ENCODE measurements at places on chromosomes 6 and 20.

DNA sequence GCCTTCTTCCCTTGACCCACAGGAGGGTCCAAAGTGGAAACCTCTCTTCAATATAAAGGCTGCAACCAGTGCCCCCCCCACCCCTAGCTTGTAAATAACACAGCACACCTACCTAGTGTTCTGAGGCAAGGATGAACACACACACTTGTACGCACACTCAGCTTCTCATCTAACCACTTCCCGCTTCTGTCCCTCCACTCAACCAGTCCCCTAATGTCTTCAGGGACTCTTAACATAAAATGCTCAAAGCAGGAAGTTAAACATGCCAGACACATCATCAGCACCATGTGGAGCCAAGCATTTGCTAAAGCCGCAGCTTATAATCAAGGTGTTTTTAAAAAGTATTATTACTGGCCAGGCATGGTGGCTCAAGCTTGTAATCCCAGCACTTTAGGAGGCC, 35.3 kb downstream of the FOXQ1 start:
- no peak for DNase-seq

DNA sequence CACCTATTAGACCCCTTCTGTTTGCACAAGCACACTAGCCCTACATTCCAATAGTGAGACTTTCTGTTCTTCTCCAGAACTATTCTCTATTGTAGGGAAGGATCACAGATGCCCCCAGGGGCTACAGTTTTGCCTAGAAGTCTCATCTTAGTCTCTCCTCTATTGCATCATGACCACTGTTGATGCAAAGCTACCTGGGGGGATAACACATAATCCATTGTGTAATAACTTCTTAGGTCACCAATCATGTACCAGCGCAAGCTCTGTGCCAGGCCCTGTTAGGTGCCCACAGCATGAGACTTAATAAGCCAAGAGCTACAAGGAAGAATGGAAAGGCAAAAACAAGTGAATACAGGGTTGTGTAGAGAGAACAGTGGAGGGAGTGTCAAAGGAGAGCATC, 98.1 kb upstream of the TNFAIP3 start:
- DNase-seq, result no peak

GRCh38 chr6:35850208-35850607, 45.1 kb downstream of the LHFPL5 start:
- no peak for DNase-seq

DNA sequence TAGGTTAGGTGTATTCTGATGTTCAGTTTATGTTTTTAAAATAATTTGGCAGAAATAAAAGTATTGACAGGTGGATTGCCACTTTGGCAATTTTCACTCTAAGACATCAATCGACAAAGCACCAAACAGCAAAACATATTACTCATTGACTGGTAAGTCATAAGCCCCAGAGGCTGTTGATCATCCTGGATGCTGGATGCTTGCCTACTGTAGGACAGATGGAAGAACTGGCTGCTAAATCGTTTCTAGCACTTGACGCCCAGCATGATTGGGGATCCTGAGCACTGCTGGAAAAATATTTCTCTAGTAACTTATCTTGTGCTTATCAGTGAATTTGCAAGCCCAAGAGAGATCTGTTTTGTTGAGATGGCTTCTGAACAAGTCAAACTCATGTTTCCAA, 1001.9 kb upstream of the FLRT3 start:
- no peak for DNase-seq

GRCh38 chr20:47003223-47003622, 108.6 kb downstream of the EYA2 start:
- peak; percentile 12 for DNase-seq

DNA sequence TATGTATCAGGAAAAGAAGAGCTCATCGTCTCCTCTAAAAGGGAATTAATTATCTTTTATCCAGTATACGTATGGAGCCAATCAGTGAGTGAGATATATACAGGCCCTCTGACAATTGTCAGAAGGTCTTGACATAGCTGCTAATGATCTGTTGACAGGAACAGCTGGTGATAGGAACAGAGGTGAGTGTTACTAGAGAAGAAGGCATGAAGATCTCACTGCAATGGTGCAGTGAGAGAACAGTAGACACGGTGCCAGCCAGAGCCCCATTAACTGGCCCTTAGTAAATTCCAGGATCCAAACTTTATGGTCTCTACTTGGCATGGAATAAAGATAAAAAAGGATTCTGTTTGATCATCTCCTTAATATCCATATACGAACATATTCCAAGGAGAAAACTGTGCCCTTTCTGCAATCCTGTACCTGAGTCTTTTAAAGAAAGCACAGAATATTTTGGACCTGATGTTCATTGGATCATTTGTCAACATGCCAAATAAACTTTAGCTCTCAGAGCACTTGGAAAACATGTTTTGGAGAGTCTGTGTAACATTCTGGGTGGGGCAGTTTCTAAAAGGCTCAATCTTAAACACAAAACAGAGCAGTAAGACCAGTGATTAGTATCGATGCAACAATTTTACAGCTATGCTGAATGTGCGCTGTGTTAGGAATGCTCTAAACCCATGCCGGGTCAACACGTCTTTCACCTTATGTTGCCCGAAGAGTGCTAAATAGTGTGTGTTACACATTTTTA, 135.8 kb upstream of the CITED2 start:
- DNase-seq, result no peak

DNA sequence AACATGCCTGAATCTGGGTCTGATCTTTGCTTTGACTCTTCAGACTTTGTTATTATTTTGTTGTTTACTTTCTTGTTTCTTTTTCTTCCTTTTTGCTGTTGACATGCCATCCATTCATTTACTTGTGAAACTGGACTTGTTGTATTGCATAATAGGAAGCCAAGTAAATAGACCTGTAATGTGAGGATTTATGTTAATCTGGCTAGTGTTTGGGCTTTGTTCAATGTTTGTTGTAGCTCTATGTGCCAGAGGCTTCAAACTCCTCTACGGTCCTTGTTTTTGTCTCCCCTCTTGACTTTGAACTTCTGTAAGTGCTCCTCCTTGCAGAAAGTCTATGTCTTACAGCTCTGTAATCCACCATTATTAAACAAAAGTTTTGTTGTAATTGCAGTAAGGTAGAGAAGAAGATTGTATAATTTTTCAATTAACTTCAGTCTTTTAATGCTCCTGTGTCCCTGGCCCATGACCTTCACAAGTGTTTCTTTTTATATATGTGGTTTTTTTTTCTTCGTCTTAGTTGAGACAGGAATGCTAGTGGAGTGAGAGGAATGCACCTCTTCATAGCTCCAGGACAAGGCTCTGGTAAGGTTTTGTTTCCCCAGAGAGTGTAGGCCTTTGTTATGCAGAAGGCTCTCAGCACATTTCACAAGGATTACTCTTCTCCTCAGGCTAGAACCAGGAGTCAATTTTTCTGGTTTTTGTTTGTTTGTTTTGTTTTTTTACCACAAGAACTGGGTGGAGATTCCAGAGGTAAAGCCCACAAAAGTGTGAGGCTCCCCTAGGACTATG, 1061.8 kb upstream of the CITED2 start:
- no peak for DNase-seq

GRCh38 chr20:35465976-35466375, 10.6 kb downstream of the CEP250 start:
- peak; percentile 78 for DNase-seq

DNA sequence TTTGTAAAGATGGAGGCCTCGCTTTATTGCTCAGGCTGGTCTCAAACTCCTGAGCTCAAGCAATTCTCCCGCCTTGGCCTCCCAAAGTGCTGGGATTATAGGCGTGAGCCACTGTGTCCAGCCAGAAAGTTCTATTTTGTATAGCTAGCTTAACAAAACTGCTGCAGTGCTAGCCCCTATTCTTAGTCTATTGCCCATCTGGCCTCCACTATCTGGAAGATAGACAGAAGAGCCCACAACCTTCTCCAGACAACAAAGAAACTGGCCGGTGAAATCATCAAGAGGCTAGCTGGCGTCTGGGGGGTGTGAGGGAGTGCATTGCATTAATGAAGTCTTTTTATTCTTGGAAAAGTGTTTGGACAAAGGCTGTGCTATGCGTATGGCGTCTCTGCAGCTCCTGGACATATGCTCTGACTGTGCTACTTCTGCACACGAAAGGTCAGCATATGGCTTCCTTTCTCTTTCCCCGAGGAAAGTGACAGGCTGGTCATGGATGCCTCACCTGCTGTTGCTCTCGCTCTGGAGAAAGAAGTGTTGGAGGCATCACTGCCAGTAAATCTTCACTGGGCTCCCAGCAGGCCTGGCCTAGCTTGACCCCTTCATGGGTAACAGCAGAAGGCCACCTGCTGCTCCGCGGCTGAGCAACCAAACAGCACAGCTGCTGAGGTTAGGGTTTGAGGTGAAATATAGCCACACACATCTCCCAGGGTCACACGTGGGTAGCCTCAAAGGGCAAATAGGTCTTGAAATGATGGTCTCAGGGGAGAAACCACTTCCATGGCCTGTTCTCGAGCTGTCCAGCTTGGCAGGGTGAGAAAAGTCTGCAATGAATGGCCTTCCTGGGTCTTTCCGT, 95.1 kb upstream of the IYD start:
- DNase-seq, result peak; percentile 57

DNA sequence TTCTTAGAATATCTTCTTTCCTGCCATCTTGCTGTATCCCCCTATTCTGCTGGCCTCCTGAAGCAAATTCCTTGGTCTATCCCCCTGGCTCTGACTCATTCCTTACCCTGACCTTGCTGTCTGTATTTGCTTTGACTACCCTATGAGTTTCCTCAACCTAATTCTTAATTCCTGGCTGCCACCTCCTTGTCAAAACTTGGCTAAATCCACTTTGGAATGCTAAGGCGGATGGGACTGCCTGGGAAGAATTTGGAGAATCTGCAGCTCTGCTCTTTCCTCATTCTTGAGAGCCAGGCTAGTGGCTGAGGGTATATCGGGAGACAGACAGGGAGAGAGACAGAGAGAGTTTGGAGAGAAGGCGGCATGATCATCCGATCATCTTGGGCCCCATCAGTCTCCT, 24.4 kb downstream of the CAP2 start:
- DNase-seq, result no peak

DNA sequence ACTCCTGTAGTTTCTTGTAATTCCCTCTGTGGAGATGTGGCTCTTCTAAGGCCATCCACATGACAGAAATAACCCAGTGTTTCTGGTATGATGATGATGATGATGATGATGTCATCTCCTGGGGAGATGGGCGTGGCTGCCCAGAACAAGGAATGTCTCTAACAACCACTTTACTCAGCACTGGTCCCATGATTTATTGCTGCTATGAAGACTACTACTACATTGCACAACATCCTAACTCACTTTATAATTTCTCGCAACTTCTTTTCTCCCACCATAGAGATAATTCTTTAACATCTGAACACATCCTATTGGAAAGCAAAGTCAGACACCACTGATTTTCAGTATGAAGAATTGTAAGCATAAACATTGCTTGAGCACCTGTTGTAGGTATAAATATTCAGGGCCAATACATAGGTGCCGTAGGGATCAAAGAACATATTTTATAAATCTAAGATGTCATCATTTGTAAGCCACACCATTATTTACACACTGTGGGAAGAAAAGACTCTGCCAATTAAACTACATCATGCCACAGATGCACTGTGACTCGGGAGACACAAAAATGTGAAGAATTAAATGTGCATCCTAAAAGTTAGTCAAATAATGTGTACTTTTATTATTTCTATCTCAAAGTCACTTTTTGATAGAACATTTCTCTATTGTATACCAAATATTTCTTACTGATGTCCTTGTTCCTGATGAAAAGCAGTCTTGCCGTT, 6.4 kb downstream of the TPMT start:
- no peak for DNase-seq

- DNase-seq, result no peak
These were observed 51.5 kb downstream of the NUDT3 start for GRCh38 chr6:34340906-34341480.

GRCh38 chr6:43829470-43829869, 59.5 kb downstream of the VEGFA start:
- DNase-seq, result no peak

GRCh38 chr20:57383447-57384347, 7.5 kb upstream of the RBM38 start:
- peak; percentile 30 for DNase-seq

DNA sequence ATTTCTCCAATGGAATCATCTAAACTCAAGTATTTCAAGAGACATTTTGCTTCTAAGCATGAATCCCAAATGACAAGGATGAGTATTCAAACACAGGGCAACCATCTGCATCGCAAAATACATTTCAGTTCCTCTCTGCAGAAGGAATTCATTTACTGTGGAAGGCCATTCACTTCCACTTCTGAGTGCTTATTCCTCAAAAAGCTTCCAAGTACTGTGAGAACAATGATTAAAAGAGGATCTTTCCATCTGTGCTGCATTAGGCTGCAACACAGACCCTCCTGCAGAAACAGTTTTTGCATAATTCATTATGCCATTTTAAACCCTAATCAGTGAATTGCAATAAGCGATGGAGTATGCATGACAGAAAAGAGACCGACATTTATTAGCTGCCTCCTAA, 52.5 kb downstream of the ARHGAP18 start:
- DNase-seq, result no peak

- DNase-seq, result no peak
These were observed 185.0 kb upstream of the PDE10A start for GRCh38 chr6:165848086-165848426.

DNA sequence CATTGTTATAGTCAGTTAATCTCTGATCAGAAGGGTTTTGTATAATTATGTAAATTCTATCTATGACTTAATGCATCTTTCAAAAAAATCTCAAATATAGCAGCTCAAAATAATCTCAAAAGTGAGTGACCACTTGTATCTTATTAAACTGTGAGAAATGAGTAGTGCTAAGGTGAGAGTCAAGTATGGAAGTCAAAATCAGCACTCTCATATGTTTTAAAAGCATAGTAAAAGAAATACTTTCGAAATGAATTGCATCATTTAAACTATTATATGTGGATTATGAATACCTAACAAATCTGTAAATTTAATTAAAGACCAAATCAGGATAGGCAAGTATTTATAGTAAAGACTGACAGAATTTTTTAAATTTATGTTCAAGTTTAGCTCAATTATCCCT, 645.6 kb downstream of the PHF3 start:
- no peak for DNase-seq

- no peak for DNase-seq
These were observed 21.0 kb downstream of the NOL7 start for GRCh38 chr6:13635948-13636658.

DNA sequence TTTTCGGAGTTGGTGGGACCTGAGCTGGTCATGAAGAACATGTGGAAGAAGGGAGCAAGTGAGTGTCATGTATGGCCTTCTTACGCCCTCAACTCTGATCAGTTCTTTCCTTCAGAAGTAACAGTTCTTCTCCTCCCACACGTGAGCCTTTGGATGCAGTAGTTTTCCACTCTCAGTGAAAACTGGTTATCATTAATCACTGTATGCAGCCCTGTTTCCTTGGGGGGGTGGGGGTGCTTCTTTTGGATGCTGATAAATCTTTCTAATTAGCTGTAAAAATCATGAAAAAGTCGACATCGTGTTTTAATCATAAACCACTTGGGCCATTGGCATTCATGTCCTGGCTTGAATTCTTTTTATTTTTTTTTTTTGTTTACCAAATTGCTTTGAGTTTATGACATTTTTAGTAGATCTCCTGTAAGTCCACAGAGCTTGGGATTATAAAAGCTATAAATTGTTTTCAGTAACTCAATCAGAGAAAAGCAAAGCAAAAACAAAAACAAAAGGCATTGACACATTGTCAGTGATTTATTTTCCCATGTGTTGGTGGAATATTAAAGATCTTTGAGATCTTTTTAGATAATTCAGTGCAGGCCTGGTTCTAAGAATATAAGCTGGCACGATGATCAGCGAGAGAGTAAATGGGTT, 84.8 kb downstream of the TRMT11 start:
- no peak for DNase-seq

- DNase-seq, result no peak
These were observed 5.6 kb downstream of the FOXC1 start for GRCh38 chr6:1615151-1615852.

GRCh38 chr20:14556206-14556605, 218.8 kb upstream of the FLRT3 start:
- DNase-seq, result no peak

- no peak for DNase-seq
These were observed 50.9 kb upstream of the EZR start for GRCh38 chr6:158869826-158870648.

Data from left forelimb (tissue), 1 donor.